ENCODE measurements at places on chromosomes 7 and 10. TPM values are rescaled to one million over a fixed set of nuclear protein-coding genes. Genes with fewer than 3 reads are reported as not detected.

- DNase-seq: no peak
Observed at GRCh38 chr10:4754143-4754542, 71.9 kb upstream of the AKR1E2 start.

DNA sequence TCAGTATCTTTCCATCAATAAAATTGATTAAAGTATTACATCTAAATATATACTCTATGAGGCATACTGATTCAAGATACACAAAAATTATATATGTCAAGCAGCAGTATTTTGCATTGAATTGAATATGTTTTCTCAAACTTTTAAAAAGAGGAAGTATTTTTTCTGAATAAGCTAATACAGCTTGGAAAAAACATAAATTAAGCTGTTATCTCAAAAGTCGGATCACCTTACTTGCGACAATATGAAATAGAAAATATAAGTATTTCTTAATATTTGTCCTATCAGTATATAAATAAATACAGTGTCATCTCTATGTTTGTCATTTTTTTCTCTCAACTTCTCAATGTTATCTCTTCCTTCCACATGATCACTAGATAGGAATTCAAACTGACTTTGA lies 139.3 kb downstream of the MBL2 start:
- DNase-seq: no peak

The POMZP3 gene
- polyA plus RNA-seq: 16.0 TPM

GRCh38 chr10:15960277-15960676 lies 100.0 kb upstream of the MINDY3 start:
- no peak for DNase-seq

The TSPAN13 gene
- polyA plus RNA-seq: 10.2 TPM

DNA sequence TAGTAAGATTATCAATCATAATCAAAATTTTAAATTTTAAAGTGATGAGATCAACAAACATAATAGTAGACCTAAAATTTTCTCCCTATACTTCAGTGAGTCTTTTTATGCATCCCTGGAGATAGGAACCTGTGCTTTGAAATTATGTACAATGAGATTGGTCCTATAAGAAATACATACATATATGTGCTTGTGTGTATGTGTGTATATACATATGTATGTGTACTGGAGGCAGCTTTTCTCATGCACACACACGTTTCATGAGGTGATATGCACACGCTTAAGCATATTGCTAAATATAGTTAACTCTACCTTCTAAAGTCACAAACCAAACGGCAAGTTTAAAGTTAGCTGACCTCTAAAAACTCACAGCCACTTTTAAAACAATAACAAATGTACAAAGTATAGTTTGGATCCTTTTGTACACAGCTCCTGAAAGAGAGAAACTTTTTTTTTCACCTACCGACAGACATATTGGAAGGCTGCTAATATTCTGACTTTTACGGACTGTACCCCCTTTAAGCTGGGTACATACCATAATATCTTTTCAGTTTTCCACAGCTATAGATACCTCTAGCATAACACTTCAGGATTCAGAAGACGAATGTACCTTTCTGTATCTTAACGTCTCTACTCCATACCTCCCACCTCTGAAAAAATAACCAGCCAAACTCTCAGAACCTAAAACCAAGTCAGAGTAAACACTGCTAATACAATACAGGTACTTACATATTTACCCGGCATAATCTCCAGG lies 3.3 kb downstream of the ITGB1 start:
- DNase-seq: no peak

DNA sequence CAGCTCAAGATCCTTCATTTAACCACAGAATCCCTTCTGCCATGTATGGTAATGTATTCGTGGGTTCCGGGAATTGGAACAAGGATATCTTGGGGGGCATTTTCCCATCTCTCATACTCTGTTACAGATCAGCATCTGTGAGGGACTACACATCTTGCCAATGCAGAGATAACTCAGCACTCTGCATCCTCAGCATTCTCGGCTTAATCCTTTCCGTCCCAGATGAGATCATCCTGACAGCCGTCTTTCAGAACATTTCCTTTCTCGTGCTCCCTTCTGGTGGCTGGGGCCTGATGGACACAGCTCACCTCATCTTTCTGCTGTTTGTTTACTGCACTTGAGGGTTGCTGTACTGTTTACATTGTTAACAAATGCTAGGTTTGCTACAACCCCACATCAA lies 25.3 kb downstream of the FKBP6 start:
- DNase-seq: no peak

- DNase-seq: no peak
Observed at GRCh38 chr7:45726883-45727282, 146.0 kb downstream of the CCDC201 start.

DNA sequence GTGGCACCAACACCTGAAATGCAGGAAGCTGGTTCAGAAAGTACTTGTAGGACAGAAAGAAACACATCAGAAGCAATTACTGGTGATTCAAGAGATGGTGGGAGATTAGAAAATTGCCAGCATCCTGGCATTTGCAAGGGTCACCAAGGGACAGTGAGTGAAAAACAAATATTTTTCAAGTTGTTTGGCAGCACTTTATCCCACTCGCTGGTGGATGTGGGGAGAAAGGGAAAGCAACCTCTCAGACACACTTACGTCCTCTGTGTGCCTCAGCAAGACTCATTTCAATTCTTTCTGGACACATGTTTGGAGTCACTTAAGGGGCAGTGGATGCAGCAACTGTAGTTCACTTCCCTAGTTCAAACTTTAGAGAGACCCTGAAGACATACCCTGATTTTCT lies 440.4 kb upstream of the GHITM start:
- no peak for DNase-seq

The ITPRID1 gene
- polyA plus RNA-seq: not detected

GRCh38 chr10:77164616-77165311 lies 472.8 kb downstream of the KCNMA1 start:
- peak; percentile 74 for DNase-seq

The ITGA8 gene
- not detected for polyA plus RNA-seq

GRCh38 chr7:27551803-27552400 lies 110.8 kb downstream of the HIBADH start:
- DNase-seq: no peak

The AGR2 gene
- polyA plus RNA-seq: not detected

The CYP26C1 gene
- polyA plus RNA-seq: not detected

DNA sequence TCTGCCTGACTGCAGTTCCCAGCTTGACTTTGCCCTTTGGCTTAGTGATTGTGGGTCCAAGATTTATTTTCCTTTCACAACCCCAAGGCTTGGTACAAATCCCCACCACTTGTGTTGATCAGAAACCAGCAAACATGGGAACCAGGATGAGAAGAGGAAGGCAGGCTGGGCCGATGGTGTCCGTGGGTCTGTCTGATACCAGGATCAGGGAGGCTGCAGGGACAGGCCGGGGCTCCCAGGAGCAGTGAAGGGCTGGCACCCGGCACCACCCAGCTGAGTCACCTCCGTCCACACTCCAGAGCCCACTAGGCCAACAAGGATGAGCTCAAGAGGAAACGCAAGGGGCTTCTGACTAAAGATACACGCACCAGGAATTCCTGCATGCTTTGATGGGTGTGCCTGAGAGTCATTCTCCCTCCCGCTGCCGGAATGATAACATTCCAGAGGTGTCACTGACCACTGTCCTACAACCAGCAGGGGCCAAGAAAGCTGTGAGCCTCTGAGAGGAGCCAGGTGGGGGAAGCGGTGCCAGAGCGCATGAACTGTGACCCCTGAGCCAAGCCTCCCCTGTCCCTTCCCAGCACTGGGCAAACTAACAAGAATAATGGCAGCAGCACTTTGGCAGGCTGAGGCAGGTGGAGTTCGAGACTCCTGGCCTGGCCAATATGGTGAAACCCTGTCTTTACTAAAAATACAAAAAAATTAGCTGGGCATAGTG lies 29.2 kb upstream of the PROSER2 start:
- DNase-seq: peak; percentile 65

The SPDYE5 gene
- polyA plus RNA-seq: 0.38 TPM

GRCh38 chr7:22417349-22417748 lies 60.4 kb upstream of the RAPGEF5 start:
- no peak for DNase-seq

The CPA2 gene
- not detected for polyA plus RNA-seq

DNA sequence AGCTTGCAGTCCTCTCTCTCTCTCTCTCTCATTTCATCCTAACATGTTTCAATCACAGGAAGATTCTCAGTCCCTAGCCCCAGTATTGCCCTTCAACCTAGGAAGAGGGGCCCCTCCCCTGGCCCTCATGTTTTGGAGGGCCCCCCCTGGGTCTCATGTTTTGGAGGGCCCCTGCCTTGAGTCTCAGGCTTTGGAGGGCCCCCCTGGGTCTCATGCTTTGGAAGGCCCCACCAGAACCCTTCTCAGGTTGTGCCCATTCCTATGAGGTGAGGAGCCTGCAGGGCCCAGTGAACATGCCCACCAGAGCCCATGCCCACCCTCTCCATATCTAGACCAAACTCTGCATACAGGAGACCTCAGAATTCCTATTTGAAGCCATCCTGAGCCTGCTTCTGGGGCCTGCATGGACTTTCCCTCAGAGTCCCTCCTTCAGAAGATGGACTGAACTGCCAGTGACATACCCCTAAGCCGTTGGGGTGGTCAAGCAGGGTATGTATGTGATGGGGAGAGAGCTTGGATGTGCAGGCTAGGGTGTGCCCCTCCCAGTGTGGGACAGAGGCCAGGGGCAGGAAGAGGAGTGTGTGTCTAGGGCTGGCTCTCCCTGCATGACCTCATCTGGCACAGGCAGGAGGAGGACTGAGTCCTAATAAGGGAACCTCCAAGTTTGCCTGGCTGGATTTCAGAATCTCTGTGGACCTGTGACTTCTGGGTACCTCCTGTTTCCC lies 8.1 kb upstream of the VDAC2 start:
- DNase-seq: peak; percentile 82

- no peak for DNase-seq
Observed at GRCh38 chr10:131750973-131751826, 149.6 kb upstream of the PPP2R2D start.

The GNB2 gene
- 130 TPM for polyA plus RNA-seq

- DNase-seq: no peak
Observed at GRCh38 chr10:42691361-42692120, 53.2 kb upstream of the ZNF33B start.

- DNase-seq: no peak
Observed at GRCh38 chr7:54390565-54390964, 151.6 kb upstream of the VSTM2A start.

DNA sequence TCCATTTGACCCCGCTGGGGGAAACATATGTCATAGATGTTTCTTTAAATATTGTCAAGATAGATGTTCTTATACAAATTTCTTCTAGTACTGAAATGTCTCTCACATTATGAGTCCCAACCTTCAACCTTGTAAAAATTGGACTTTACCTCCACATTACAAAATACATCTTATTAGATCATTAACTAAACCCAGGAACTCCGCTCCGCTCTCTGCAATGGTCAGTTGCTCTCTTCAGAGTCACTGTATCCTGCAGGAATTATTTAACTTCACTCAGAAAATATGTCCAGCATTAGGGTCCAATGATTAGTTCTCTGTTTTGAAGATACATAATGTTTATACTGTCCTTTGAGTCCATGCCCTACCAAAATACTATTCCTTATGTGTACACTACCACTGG lies 8.5 kb upstream of the AKR1D1 start:
- DNase-seq: no peak

- no peak for DNase-seq
Observed at GRCh38 chr10:114399576-114399975, 4.7 kb downstream of the AFAP1L2 start.

The GUSB gene
- 39.7 TPM for polyA plus RNA-seq

DNA sequence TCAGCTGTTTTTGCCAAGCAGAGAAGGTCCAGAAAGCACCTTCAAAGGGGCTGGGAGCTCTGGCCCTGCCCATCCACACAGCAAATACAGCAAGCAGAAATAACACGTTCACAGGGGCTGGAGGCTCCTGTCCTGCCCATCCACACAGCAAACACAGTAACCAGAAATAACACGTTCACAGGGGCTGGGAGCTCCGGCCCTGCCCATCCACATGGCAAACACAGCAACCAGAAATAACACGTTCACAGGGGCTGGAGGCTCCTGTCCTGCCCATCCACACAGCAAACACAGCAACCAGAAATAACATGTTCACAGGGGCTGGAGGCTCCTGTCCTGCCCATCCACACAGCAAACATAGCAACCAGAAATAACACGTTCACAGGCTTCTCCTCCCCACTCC lies 558.1 kb downstream of the PTPRN2 start:
- no peak for DNase-seq

- peak; percentile 34 for DNase-seq
Observed at GRCh38 chr7:111789870-111790269, 227.6 kb upstream of the IMMP2L start.

DNA sequence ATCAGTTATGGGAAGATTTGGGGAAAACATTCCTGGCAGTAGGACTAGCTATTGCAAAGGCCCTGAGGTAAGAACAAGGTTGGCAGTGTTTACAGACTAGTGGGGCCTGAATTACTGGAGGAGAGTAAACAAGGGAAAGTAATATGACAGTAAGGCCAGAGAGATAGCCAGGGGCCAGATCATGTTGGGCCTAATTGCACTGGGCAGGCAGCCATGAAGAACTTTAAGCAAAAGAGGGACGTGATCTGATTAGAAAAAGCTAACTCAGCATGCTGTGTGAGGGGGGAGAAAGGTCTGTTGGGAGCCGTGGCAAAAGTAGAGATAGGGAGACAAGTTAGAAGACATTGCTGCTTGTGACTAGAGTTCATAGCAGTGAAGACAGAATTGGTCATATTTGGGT lies 9.2 kb downstream of the NUP42 start:
- DNase-seq: no peak

- no peak for DNase-seq
Observed at GRCh38 chr7:39553436-39553835, 12.8 kb upstream of the YAE1 start.

- DNase-seq: peak; percentile 46
Observed at GRCh38 chr10:48463318-48464003, 141.4 kb downstream of the ARHGAP22 start.

GRCh38 chr7:106166651-106167342 lies 54.7 kb upstream of the SYPL1 start:
- peak; percentile 81 for DNase-seq

- no peak for DNase-seq
Observed at GRCh38 chr10:19985745-19986144, 169.5 kb downstream of the PLXDC2 start.

The STOX1 gene
- polyA plus RNA-seq: not detected

The IGFBP3 gene
- 17,601 TPM for polyA plus RNA-seq

DNA sequence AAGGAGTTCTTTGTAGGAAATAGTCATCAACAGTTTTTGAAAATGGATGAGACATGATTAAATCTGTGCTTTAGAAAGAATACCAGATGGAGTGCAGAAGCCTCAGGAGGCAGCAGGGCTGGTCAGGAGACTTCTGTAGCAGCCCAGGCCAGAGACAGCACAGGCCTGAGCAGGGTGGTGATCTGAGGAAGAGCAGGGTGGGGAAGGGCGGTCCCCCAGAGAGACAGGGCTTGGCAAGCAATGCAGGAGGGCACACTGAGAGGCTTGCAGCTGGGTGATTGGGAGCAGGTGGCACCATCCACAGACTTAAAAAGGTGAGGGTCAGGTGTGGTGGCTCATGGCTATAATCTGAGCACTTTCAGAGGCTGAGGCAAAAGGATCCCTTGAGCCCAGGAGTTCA lies 4.3 kb upstream of the SMKR1 start:
- DNase-seq: no peak

All from GM23248 (cell line).